ENCODE measurements at places on chromosomes 2 and 18. TPM values are rescaled to one million over a fixed set of nuclear protein-coding genes. Genes with fewer than 3 reads are reported as not detected.

Gene ABCG8
- not detected for total RNA-seq

Gene RIT2
- not detected for total RNA-seq

Gene ZEB2
- total RNA-seq: 8.6 TPM

Gene EGR4
- total RNA-seq: 0.19 TPM

Gene DSG4
- total RNA-seq: not detected

Gene ACVR1C
- total RNA-seq: 0.03 TPM

Gene LHCGR
- not detected for total RNA-seq

Gene FSIP2
- 0.01 TPM for total RNA-seq

Gene FBXO41
- total RNA-seq: 4.7 TPM

Gene COLEC12
- 0.06 TPM for total RNA-seq

Gene PLB1
- total RNA-seq: 1.9 TPM

Gene PTH2R
- total RNA-seq: not detected

Gene MC2R
- not detected for total RNA-seq

Gene TANK
- total RNA-seq: 26.7 TPM

Gene NOSTRIN
- 1.2 TPM for total RNA-seq

Gene ARHGAP15
- total RNA-seq: not detected

Gene FMNL2
- 31.2 TPM for total RNA-seq

Gene SLC5A7
- not detected for total RNA-seq

Gene CD8B2
- total RNA-seq: not detected

Gene SKOR2
- total RNA-seq: not detected

Gene ZSWIM2
- not detected for total RNA-seq

Gene MORN2
- 37.6 TPM for total RNA-seq

Gene SEPTIN10
- total RNA-seq: 32.1 TPM

Gene SPDYA
- total RNA-seq: 0.26 TPM

Gene KYNU
- total RNA-seq: 216 TPM

Gene PRSS56
- 0.10 TPM for total RNA-seq

Gene XDH
- 1.2 TPM for total RNA-seq

Gene UGT1A5
- 0.09 TPM for total RNA-seq

Gene MDH1B
- 1.2 TPM for total RNA-seq

Gene CHRNG
- total RNA-seq: not detected

Data from A549 treated with AZD2906 at 1 μM for 4 hours (cell line).